GM12891 (cell line): ENCODE measurements at places on chromosomes 2 and 18.
A peak's percentile ranks its signal among the peaks of the same experiment; 100 is the strongest.

GRCh38 chr2:71788186-71788525, 334.8 kb downstream of the DYSF start:
- DNase-seq: no peak

- peak; percentile 32 for DNase-seq
These were observed 230.2 kb upstream of the TNP1 start for GRCh38 chr2:217090024-217090473.

- DNase-seq: no peak
These were observed 22.6 kb upstream of the ITGA6 start for GRCh38 chr2:172404824-172405223.

GRCh38 chr2:19818543-19818942, 83.2 kb downstream of the TTC32 start:
- no peak for DNase-seq

DNA sequence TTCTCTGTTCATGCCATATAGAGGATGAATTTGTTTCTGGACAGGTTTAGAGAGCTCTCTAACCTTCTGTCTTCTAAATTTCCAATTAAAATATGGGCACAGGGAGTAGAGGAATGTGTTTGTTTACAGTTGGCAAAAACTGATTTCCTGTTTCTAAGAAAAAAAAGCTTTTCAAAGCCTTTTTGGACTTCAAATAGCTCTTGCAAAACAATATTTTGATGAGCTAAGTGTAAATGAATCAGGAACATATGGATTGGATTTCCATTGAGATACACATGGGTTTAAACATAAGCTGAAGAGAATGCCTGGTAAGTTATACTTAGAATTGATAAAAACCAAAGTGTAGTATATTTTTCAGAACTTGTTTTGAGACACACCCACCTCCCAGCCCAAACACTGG, 677.5 kb downstream of the NYAP2 start:
- DNase-seq: no peak

DNA sequence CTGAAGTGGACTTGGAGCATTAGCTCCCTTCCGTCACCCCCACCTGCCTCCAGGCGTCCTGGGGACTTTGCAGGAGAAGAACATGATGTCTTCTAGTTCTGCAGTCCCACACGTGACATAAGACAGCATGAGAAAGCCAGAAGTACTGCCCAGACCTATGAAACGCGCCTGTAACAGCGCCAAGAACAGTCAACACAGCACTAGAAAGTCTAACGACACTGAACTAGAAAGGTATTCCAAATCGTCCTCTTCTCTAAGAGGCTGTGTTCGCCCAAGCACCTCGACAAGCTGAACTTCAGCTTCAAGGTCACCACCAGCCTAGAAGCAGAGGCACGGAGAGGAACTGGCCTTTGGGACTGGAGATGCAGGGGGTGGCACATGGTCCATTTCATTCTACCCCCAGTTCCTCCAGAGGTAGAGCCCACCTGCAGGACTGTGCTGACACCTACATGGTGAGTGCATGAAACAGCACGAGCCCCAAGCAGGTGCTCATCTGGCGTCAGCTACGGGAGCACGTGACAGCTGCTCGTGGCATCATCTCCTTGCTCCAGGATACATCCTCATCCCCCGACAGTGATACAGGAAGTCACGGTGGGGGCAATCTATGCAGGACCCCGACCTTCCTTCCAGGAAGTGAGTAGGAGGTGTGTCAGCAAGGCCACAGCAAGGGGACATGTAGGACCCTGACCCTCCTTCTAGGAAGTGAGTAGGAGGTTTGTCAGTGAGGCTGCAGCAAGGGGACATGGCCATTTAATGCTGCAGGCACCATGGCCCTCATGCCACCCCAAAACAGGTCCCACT, 3.7 kb downstream of the HDAC4 start:
- DNase-seq: no peak

DNA sequence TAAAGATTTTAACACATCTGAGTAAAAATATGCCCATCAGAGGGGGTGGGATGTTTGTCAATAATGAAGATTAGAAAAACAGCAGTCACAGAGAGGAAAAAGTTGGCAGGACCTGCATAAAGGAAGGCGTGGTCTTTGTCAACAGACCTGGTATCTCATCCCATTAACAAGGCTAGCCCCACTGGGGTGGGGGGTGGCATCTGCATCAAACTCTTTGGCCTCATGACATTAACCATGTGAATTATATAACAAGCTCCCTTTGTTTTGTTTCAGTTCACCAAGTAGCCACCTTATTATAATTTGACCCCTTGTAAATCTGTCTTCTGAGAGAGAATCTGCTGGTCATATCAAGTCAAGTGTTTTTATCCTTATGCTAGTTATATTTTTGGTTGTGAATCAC, 28.8 kb downstream of the NEMP2 start:
- no peak for DNase-seq

- no peak for DNase-seq
These were observed 62.4 kb downstream of the WDPCP start for GRCh38 chr2:63525905-63526304.

DNA sequence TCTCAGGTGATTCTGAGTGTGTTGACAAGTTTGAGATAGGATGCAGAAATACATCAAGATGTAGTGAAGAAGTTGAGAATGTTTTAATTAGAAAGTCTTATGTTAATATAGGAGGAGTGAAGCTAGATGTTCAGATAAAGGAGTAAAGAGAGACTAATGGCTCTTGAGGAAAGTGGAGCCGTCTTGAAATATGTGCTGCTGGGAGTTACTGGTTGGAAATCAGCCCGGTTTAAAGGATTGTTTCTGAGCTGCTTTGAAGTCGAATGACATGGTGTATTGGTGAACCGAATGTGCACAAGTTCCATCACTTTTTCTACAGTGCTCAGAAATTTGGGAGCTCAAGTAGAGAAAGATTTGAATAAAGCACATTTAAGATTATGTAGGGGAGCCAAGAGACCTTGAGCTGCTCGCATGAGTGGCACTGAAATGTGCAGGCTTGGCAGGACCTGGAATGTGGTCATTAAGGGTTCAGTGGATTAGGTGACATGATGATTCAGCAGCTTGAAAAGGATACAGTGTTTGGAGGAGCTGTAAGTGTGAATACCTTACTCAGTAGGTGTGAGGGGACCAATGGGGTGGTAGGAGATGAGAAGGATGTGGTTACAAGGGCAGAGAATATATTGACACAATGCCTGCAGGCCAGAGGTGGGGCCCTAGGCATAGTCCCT, 68.6 kb downstream of the CAB39 start:
- DNase-seq: no peak

DNA sequence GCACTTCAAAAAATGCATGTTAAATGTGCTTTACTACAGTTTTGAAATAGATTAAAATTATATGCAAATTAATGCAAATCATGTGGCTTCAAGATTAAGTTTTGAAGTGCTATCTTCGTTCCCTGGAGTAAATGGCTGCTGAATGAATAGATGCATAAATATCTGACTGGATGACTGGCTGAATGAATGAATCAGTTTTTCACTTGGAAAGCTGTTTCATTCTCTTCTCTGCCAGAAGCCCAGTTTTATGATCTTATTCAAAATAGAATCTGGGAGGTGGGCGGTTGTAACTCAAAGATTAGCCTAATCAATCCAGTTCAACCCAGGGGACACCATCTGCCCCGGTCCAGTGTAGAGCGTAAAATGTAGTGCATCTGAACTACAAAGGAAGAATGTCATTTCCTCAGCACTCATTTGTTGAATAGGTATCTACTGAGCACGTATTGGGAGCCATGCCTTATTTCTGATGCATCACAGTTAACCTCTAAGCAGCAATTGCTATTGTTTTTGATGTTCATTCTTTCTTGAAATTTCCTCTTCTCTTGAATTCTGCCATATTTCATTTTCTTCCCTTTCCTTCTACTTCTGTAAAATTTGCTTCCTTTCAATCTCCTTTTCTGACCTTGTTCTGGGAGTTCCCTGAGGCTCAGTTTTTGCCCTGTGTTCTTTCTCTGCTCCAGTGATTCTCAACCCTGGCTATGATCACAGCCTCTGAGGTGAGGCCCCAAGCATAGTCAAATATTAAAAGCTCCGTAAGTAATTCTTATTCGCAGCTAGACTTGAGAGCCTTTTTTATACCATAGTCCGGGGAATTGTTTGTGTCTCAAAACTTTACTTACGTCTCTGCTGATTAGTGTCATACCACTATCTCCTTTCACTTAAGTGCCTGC, 282.7 kb downstream of the PARD3B start:
- no peak for DNase-seq

- no peak for DNase-seq
These were observed 14.0 kb downstream of the SLC14A2 start for GRCh38 chr18:45628979-45629958.

DNA sequence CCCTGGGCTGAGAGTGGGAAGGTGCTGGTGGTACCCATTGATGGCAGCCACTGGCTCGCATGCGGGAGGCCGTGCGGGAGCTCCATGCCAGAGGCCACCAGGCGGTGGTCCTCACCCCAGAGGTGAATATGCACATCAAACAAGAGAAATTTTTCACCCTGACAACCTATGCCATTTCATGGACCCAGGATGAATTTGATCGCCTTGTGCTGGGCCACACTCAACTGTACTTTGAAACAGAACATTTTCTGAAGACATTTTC, 12.9 kb upstream of the UGT1A1 start:
- no peak for DNase-seq

- no peak for DNase-seq
These were observed 17.5 kb upstream of the TNS1 start for GRCh38 chr2:218020281-218020680.

DNA sequence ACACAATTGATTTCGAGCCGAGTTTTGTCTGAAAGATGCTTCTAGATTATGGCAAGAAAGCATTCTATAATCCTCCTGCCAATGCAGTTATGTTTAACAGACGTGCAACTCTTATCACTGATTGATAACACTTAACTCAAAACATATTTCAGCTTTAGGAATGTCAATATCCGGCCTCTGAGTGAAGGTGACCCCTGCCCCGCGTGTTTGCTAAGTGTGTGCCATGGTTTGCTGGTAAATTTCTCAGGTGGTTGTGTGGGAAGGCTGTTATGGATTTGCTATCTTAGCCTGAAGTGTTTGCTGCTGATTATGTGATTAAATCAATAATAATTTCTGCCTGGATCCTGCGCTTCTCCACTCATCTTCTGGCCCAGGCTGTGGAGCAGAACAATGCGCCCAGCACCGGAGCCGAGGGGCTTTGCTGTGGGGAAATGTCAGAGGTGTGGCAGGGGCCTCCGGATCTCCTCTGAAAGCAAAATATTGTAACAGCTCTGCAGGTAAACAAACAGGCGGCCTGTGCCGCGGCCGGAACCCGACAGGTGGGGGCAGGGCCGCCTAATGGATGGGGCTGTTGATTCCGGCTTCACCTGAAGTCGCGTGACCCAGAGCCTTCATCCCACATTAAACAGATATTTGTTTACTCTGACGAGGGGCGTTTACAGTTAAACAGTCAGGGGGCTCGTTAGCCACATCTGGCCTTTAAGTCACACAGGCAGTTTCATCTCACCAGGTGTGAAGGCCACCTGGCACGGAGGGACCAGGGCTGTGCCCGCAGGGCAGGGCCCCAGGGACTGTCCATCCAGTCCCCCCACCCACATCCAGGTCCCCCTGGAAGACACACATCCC, 210.7 kb upstream of the SALL3 start:
- DNase-seq: no peak

- DNase-seq: no peak
These were observed 3.4 kb upstream of the ADD2 start for GRCh38 chr2:70771446-70771845.

- no peak for DNase-seq
These were observed 328.5 kb downstream of the FIGN start for GRCh38 chr2:163407296-163407695.

GRCh38 chr2:208618220-208618619, 211.6 kb downstream of the PTH2R start:
- DNase-seq: no peak

GRCh38 chr2:3413697-3414096, 34.2 kb downstream of the TRAPPC12 start:
- DNase-seq: no peak

GRCh38 chr2:144194326-144195071, 325.4 kb downstream of the ZEB2 start:
- DNase-seq: no peak

DNA sequence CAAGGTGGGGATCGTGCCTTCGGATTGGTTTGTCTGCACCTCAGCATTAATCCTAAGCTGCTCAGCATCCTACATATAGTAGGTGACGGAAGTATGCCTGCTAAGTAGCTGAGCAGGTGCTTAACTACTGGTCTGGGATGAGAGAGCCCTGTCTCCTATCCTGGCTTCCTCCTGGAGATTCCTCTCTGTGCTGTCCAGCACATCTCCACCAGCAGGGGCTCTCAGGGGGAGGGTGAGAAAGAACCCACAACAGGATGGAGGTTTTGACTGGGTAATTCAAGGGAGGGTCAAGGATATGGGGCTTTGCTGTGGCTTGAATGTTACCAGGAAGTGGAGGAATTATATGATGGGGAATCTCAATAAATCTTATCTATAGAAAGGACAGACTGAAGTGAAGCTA, 45.4 kb upstream of the KIF5C start:
- DNase-seq: no peak

- DNase-seq: no peak
These were observed 411.1 kb downstream of the FIGN start for GRCh38 chr2:163324677-163325076.

DNA sequence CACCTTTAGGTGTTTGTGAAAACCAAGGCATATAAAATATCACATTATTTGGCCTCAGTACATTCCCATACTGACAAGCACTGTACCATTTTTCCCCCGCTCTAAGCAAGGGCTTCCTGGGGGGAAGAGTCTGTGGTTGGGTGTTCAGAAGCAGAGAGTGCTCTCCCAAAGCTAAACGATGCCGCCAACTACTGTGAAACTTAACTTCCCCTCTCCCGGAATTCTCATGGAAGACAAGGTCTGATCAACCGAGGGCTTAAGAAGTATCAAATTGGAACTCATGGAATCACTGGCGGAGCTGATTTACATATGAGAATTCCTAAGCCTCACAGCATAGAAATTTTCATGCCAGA, 433 bp upstream of the MFF start:
- no peak for DNase-seq

DNA sequence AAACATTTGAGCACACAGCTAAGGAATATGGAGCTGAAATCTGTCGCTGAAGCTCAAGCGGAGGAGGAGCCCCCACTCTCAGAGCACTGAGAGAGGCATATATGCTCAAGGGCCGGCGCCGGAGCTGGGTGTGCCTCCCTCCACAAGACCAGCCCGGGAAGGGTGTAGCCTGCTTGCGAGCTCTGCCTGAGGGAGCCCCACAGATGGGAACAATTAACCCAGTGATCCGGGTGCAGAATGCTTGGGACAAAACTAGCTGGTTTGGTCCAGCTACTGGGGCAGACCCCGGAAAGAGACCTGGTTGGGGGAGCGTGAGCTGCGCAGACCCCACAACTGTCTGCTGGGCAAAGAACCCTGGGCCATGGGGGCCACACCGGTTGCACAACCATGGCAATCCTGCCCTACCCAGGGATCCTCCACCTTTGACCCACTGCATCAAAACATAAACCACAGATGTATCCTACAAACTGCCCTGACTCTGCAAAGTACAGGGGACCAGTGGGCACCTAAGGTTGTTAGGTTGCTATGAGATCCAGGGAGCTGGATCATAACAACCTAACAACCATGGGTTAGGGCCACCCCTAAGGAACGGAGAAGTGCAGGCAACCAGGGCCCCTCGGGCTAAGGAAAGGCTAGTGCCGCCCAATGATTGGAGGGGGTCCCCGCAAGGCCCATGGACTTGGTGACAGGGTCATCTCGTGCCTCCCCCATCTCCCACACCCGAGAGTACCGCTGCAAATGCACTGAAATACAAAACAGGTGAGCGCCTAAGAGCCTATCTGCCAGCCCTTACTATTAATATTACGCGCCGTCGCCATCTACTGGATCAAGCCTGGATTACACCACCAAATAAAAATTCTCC, 53.4 kb upstream of the SCN1A start:
- peak; percentile 17 for DNase-seq
